ENCODE measurements at places on chromosomes 5 and 9.

- no peak for DNase-seq
Measured at GRCh38 chr5:31193591-31194467, at the start of gene CDH6. CDH6 (plus strand) TSS chr5:31193686; CDS start chr5:31267474, 73,788 bp downstream.

DNA sequence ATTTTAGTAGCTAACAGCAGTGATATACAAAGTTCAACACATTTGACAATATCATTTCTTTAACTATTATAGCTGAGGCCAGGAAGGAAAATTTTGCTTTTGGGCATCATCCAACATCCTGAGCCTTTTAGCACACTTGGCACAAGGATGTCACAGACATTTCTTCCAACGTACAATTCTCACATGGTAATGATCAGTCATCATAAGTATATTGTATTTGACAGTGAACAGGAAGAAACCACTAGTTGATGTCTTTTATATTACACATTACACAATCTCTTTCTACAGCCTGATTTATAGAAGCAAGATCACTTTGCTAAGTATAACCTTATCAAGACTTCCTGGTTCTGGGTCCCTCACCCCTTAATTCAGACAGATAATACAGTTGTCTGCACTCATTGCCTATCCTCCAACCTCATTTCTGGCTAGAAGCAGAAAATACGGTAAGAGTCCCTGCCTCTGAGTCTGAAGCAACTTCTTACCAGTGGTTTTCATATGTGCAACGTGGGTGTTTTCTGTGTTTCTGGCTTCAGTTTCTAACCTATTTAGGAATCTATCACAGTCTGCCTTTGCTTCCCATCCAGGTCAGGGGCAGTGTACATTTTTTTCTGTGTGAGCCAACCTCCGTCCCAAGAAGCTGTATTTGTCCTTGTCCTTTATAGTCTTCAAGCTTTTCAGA is 167.8 kb downstream of the PAM start:
- no peak for DNase-seq

- no peak for DNase-seq
Measured at GRCh38 chr9:120109242-120109641, 470.7 kb downstream of the CDK5RAP2 start.

DNA sequence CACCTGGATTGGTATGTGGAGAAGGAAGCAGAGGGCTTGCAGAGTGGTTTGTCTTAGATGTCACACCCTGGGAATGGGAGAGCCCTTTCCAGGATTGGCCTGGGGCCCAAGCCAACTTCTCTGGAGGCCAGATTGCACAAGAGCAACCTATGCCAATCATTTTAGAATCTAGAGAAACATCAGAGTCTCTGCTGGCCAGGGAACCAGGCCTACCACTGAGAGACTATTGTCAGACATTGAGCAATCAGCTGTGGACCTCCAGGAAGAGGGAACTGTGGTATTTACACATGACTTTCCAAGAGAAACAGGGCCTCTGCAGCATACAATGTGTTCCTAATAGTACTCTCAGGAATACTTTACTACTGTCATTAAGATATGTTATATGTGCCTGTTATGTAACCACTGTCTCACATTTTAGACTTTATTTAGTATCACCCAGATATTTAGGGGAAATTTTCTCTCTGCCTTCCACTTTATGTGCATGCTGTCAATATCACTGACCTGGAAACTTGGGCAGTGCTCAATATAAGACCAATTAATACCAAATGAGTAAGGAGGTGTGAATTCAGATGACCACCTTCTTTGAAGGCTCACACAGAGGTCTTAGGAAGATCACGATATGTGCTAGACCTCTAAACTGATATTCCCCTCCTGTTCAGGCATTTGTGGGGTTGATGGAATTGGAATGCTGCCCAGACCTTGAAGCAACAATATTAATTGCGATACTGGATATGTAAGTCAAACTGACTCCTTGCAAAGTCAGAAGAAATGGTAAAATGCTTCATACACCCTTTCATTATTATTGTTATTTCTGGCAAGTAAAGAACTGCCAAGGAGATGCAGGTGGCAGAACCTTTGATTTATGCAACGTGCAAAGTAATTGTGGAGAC is 20.5 kb upstream of the CCL28 start:
- no peak for DNase-seq

DNA sequence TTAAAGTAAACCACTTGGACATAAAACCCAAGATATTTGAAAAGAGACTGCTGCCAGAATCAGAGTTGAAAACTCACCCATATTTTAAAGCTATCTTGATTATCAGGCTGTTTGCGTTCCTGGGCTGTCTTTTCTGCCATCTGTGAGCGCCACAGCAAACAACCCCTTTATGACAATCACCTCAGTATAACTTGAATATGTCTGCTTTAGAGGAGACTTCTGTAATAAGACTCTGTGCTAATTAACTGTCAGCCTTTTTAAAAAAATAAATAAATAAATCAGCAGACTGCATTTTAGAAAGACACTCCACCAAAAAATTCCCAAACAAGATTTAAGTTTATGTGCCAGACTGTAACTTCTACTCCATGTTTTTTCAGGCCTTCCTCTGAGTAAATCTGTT is 375.7 kb upstream of the CCNH start:
- DNase-seq = no peak

DNA sequence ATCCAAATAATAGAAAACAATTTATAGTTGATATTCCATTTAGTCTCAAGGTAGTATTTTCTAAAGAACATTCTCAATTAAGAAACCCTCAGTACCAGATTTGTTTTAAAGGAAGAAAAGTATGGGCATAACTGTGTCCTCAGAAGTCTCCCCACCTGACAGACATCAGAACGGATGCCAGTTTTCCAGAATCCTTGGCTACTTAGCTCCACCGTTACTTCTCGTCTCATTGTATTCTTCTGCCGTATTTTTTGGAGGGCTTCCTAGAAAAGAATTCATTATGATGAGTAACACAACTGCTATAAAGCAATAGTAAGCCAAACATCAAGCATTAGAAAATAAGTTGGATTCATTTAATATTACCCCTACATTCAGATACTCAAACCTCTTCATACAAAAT is 67.8 kb downstream of the DROSHA start:
- no peak for DNase-seq

DNA sequence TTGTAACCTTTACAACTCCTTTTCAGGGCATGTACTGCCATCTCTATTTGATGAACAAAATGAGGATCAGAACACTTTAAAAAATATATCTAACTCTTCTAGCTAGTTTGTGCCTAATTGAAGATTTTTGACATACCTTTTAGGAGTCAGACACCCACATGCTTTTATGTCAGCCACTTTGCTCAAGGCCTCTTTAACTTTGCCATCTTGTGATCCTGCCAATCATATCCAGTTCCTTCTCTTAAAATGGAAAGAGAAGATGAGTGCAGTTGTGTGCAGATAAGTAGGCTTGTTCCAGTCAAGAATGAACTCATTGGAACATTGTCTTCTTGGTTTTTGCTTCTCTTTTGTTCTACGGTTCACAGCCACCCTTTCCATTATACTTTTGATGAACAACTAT is 425.6 kb upstream of the TNC start:
- DNase-seq = no peak

DNA sequence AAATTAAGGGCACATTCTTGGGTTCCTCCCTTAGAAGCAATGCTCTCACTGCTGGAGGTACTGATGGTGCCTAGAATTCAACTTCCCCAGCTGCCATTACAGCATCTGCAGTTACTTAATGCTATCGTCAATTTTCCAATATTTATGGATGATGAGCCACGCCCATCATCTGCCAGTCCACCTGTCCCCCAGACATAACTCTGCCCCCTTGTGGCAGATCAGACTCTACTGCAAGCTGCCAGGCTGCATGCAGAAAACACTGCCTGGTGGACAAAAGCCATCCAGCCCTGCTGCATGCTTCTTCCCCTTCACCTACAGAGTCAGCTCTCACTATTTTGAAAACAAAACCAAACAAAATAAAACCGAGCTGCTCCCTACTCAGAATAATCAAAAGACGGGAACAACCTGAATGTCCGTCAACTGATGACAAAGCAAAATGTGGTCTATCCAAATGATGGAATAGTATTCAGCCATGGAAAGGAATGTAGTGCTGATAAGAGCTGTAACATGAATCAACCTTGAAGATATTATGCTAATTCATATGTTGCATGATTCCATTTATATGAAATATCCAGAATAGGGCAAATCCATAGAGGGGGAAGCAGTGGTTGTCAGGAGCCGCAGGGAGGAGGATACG is 66.4 kb downstream of the RETREG1 start:
- DNase-seq = no peak
